Left ventricle myocardium inferior (tissue), 1 donor: ENCODE measurements at places on chromosomes 4 and X. TPM values are rescaled to one million over a fixed set of nuclear protein-coding genes. Genes with fewer than 3 reads are reported as not detected.

- DNase-seq, result no peak
These were observed 2.4 kb downstream of the ZNF275 start for GRCh38 chrX:153336121-153336894.

- peak; percentile 77 for DNase-seq
These were observed 104.1 kb downstream of the PHOX2B start for GRCh38 chr4:41644288-41644914.

GRCh38 chrX:2272337-2272736, 228.4 kb downstream of the DHRSX start:
- no peak for DNase-seq

- no peak for DNase-seq
These were observed at the start of gene YIPF7 for GRCh38 chr4:44651425-44651824. Gene YIPF7 (minus strand): TSS chr4:44651625. CDS start chr4:44650100, 1,525 bp downstream.

DNA sequence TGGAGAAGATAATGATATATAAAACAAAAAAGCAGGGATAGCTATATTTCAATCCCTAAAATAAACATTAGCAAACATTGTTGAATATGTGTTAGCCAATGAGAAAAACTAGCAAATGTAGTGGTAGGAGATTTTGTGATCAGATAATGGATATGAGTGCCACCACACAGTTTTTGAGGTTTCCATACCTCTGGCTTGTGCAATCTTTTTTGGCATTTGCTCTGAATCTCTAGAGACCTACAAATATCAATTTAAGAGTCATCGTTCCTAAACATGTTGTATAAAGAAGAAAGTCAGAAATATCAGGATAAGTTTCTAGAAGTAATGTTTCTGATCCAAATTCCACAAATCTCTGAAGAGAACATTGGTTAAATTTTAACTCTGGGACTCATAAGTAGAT, 308.7 kb downstream of the PDGFC start:
- DNase-seq, result no peak

DNA sequence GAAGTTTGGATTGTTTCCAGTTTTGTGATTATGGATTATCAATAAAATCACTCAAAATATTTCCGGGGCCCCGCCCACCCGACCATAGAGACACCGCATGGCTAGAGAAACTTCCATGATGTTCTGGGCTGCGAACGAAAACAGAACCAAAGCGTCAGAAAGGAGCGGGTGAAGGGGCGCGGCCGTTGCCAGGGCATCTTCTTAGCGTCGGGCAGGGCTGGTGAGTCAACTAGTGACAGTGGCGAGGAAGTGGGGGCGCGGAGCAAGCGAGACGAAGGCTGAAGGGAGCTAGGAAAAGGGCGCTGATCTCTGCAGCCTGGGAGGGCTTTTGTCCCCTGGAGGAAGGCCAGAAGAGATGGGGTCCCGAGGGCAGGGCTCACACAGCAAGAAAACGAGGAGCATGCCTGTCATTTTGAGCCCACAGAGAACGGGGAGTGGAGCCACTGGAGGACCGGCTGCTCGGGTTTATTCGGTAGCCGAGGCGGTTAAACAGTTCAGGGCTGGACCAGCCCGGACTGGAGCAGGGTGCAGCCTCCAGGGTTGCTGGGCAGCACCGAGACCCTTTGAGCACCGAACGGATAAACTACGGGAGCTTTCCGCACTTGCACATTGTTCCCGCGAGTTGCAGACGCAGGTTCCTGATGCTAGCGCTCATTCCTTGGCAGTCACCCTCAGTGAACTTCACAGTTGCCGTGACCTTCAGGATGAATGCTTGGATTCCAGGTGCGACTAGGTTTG, 298.1 kb upstream of the TRPC5 start:
- DNase-seq, result no peak

DNA sequence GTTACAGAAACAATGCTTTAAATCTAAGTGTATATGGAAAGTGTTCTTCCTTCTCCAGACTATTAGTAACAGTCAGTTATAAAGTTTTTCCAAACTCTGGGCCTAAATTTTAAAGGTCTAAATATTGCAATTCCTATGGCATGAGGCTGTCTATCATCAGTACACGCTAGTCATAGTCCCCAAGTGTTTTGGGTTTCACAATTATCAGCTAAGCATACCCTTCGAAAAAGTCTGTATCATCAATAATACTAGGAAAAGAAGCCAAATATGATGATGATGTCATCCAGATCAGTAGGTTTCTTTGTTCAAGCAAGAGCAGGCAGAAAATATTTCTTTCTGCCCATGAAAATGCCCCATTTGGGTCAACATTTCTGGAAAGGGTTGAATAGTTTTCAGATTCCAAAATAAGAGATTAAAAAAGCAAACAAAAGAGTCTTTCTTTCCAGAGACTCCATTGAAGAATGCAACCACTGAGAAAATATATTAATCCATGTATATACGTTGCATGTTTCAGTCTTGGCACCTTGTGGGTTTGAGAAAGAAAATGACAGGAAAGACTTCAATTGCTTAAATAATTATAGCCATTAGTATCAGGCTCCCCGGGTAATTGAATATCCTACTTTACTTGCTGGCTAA, 173.8 kb downstream of the CAMK2D start:
- no peak for DNase-seq

- no peak for DNase-seq
These were observed 552.9 kb upstream of the PABPC4L start for GRCh38 chr4:134754301-134755019.

DNA sequence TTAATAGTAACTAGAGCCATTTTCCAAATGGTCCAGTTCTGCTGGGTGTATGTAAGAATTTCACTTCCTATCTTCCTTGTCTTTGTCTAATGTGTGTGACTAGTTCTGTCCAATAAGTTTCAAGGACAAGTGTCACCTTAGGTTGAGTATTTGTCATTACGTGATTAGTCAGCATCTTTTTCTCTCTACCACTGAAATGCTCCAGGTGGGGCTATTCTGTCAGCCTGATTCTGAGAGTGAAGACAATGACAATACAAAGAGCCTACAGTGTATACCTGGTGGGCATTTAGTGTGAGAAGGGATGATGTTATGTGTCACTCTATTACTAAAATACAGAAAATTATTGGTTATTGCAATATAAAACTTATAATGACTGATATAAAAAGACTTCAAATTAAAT, 876.3 kb downstream of the C4orf33 start:
- no peak for DNase-seq

DNA sequence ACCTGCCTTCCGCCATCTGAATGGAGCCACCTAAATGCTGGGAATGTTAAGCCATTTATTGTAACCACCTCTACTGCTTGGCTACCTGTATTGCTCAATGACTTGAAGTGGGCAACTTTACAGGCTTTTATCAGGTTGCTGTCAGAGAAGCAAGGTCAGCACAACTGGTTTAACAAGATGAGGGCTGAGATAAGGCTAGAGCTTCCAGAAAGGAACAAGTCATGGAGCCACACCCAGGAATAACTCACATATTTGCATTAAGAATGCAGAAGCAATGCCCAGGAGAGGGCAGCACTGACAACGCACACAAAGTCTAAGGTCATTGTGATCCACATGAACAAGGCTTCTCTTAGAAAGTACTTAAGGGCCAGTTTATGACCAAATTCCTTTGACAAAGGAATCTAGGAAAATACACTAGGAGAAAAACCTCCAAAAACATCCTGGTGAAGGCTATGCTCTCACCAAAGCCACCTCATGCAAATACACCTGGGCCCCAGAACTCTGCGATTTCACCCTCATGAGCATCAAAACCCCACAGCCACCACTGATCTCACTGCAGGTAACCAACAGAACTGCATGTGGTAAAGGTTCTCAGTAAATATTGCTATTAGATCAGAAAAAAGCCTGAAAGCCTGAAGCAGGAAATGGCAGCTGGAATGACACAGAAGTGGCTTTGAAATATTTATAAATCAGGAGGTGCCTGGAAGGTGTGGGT, 15.0 kb upstream of the STS start:
- DNase-seq, result no peak

DNA sequence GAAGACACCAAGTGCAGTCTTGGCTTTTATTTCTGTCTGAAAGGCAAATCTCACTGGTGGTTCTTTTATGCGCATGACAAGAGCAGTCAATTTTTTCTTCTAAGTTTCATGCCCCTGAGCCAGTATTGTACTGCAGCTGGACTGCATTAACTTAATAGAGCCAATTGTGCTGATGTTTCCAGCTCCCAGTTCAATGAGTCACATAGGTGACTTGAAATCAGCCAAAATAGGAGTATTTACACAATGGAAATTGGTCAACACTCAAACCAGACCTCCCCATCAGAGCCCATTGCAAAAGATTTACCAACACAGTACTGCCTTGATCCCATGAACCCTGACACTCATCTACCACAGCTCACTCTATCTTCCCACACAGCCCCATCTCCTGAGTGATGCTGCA, 100.3 kb upstream of the GUCY1A1 start:
- DNase-seq, result no peak

- no peak for DNase-seq
These were observed 213.5 kb downstream of the VEGFC start for GRCh38 chr4:176579226-176579625.

- peak; percentile 12 for DNase-seq
These were observed 6.7 kb downstream of the MSANTD1 start for GRCh38 chr4:3255611-3256186.

- DNase-seq, result no peak
These were observed 3.2 kb downstream of the GATA1 start for GRCh38 chrX:48789366-48790220.

DNA sequence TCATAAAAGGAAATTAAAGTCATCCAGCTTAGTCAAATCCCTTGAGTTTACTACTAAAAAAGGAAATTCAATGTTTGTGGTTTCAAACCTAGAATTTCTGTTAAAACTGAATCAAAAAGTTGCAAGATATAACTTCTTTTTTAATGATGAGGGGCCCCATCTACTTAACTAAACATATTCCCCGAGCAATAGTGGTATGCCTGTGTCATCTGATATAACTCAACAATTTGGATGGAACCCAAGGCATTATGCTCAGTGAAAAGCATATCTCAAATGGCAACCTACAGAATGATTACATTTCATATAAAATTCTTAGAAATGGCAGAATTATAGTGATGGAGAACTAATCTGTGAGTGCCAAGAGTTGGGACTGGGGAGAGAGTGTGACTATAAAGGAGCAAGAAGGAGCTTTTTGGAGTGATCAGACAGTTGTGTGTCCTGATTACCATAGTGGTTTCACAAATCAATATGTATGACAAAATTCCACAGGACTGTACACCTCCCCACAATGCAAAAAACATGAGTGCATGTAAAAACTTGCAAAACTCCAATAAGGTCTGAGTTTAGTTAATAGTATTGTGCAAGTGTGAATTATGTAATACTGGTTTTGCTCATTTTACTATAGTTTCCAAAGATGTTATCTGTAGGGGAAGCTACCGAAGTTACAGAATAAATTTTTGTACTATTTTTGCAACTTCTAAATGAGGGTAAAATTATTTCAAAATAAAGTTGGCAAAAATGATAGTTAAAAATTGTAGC, 323.2 kb downstream of the ARHGAP24 start:
- DNase-seq, result no peak

SMR3B gene
- not detected for total RNA-seq

ALPK1 gene
- total RNA-seq, result 3.1 TPM

MID1 gene
- 9.4 TPM for total RNA-seq

SSX3 gene
- not detected for total RNA-seq

PPEF1 gene
- total RNA-seq, result 0.58 TPM

SLC16A2 gene
- 6.1 TPM for total RNA-seq

PABPC1L2B gene
- not detected for total RNA-seq
